ACHN (cell line): ENCODE measurements at places on chromosomes 7 and 10.
A peak's percentile ranks its signal among the peaks of the same experiment; 100 is the strongest.

- no peak for DNase-seq
These were observed 31.1 kb upstream of the RHBDD2 start for GRCh38 chr7:75847707-75848106.

GRCh38 chr10:119443970-119444660 lies 98.4 kb downstream of the RGS10 start:
- no peak for DNase-seq

DNA sequence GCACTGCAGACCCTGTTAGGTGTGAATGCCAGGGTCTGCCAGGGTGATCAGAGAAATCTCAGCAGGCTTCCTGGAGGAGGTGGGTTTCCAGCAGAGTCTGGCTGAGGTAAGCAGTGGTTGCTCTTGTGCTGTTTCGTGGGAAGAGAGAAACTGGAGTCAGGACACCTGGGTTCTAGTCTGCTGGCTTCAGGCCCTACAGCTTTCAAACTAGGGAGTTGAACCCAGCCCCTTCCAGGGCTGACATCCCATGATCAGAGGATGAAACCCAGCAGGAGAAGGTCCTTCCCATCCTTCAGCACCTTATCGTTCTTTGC lies 116.8 kb downstream of the CDH23 start:
- no peak for DNase-seq

DNA sequence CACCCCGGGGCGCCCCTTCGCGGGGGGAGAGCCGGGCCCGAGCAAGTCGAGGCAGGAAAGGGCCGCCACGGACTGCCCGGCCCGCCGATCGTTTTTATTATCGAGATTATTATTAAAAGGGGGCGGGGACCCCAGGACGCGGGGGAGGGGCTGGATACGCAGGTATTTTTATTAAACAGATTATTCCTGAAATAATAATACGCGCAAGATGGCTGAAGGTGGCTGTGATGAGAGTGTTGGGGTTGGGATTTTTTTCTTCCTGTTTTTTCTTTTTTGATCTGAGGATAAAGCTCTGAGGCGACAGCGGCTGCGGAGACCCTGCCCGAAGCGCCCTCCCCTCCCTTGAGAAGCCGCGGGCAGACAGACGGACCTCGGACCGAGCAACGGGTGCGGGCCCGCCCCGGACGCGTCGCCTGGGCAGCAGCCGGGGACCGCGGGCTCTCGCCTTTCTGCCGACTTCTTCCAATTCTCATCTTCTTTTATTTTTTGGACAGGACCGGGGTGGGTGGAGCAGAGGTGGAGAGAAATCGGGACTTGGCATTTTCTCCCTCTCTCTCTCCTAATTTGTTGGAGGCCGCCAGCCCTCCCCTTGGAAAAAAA lies 1.4 kb upstream of the TRIM8 start:
- DNase-seq, result peak; percentile 58

DNA sequence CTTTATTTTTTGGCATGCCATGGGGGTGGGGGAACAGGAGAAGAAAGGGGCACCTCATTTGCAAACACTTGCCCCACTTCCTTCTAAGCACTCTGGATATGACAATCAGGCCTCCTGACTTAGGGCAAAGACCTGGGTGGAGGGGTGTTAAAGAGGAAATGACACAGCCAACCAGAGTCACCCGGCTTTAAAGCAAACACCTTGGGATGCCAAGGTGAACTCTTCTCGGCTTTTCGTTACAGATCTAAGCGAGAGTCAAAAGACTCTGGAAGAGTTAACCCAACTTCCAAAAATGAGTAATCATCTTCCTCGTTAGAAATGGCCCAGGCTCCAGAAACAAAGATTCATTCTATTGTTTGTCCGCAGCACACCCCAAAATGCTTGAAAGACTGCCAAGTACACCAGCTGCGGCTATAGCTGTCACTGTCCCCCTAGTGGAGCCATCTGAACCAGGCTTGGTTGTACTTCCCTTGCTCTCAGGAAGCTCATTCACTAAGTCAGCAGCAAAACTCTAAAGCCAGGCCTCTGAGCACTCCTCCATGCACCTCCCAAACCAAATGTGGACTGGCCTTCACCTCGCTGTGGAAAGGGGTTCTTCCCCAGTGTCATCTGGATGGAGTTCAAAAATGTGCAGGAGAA lies 24.8 kb downstream of the FAM53B start:
- no peak for DNase-seq

DNA sequence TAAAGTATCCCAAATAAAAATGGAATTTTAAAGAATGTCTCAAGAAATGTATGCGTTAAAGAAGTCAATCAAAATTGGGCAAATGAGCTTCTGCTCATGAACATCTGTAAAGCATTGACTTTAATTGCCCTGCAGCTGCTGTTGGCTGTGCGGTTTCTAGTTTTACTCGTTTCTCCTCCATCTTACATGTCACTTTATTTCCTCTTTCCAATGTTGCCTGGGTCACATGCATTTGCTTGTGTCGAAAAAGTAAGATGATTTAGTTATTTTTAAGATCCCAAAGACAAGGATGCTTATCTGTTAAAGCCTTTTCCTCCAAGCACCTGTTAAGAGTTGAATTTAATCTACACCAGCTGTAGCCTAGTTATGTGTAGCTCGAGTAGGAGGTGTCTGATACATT lies 310.4 kb downstream of the EXOC4 start:
- no peak for DNase-seq

DNA sequence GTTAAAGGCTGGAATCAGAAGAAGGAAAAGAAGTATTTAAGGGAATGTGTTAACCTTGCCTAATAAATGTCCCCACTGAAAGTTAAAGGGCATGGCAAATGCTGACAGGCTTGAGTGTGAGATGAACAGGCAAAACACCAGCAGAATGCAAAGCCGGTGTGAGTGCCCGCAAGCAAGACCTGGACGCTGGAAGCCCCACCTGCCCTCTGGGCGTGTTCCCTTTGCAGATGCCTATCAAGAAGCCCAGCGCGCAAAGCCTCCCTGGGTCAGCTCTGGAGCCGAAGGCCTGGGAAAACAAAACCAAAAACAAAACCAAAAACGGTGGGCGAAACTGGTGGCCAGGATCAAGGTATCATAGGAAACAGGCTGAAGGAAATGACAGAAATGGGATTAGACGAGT lies 200.3 kb downstream of the SFMBT2 start:
- DNase-seq, result no peak

DNA sequence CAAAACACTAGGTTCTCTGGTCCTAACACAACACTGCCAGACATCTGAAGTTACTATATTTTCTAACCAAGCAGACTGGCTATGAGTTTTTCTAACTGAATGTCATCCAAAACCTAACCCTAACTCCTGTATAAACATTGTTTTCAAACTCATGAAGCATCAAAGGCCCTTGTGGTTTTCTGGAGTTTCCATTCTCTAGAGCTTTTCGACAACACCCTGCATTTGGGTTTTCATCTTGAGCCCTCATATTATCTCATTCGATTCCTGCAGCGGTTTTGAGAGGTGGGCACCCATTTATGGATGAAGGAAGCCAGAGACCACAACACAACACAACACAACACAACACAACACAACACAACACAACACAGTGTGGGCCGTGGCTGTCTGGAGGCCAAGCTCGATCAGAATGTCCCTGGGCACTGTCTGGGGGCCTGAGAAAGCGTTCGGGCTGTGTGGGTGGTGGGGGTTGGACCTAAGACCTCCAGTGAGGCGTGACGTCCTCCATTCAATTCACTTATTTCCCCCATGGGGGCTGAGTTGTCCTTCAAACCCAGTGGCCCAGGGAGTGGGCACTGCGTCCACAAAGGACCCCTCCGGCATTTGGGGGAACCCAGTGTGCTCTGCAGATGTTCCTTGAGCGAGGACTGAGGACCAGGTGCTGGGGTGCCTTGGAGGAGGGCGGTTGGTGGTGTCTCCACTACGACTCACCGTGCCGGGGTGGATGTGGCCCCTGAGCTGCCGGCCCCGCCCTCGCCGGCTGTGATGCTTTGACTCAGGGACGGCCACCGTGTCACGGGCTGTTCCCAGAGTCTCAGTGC lies 490.4 kb downstream of the DNAJB6 start:
- no peak for DNase-seq
